ENCODE measurements at places on chromosomes 2 and 18.

- no peak for DNase-seq
Observed at GRCh38 chr2:33583194-33583938, 15.7 kb downstream of the FAM98A start.

DNA sequence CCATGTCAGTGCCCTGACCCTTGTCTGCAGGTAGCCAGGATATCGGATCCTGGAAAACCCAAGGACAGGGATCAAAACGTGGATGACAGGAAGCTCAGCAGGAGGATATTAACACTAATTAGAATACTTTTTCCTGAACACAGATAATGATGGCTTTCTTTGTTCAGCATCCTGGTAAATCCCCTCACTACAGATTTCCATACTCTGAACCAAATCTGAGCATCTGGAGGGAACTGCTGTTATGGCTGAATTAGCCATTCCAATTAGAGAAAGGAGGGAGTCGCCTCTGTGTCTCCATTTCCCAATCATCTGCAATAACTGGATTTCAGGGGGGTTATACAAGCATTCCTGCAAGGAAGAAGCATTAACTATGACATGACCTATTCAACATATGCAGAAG, 24.4 kb downstream of the CXCR4 start:
- no peak for DNase-seq

DNA sequence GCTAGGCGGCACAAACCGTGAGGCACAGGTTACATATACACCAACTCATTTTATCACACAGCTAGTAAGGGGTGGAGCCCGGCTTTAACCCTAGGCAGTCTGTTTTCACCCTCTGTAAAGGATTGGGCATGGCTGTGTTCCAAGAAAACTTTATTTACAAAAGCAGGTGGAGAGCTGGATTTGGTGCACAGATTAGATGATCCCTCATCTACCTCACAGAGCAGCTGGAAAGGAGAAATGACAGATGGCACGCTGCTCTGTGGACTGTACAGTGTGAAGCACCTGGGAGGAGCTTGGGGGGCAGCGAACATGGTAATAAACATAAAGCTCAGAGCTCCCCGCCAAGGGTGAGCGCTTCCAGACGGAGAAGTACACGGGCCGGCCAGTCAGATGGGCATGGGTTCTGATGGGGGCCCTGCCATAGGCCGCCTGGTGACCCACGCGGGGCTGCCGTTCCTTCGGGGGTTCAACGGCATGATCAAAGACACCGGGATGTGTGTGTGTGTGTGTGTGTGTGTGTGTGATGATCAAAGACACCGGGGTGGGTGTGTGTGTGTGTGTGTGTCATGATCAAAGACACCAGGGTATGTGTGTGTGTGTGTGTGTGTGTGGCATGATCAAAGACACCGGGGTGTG, 862 bp upstream of the TMEM177 start:
- DNase-seq = peak; percentile 40

DNA sequence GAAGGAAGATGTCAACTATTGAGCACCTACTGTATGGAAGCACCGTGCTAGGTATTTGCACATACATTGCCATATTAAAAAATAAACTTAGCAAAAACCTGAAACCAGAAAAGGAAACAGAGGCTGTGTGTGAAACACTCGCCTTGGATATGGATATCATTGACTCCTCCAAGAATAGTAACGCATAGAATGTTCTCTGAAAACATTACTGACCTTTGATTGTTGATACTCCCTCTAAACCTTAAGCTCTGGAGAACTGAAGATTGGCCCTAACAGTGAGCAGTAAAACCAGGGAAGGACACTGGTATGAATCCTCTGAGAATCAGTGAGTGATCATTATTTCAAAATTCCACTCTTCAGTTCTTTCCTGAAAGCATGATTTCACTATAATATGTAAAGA, 236.8 kb downstream of the CDH20 start:
- DNase-seq = no peak

DNA sequence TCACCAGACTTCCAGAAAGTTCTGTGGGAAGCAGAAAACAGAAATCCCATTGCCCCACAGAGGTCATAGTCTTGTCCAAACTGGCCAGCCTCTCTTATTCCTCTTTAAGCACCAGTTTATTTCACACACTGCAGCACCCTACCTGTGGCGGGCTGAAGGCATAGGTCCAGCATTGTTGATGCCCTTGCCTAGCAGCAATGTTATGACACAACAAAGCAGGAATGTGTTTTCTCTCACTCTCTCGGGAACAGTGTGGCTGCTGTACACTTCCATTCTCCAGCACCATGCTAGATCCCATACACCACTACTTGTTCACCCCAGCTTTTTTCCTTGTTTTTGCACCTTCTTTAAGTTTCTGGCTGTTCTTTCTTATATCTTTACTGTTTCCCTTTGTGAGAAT, 181.6 kb downstream of the DNAH6 start:
- DNase-seq = no peak

GRCh38 chr2:98623657-98624056, 15.3 kb downstream of the UNC50 start:
- no peak for DNase-seq

DNA sequence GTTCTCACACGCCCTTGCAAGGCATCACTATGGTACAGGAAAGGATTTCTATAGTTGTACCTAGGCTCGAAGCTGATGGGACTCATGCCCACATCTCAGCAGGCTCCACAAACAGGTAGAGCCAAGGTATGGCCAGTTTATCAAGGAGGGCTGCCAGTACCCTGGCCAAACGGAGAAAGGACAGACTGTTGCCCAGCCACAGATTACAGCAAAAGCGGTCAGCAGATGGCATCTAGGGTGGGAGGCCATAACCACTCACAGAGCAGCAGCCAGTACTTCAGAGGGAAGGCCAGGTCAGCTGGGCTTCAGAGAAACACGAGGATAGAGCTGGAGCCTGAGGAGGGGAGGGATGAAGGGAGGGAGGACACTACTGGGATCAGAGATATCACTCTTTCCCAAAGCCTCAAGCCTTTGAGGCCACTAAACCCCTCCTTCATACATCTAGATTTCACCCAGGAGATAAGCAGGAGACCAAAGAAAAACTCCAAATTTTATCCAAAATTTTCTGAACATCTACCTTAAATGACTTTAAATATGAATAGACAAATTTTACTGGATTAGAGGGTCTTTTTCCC, 904.2 kb upstream of the NXPH2 start:
- no peak for DNase-seq

GRCh38 chr2:175002547-175003274, 2.5 kb downstream of the CHN1 start:
- no peak for DNase-seq

DNA sequence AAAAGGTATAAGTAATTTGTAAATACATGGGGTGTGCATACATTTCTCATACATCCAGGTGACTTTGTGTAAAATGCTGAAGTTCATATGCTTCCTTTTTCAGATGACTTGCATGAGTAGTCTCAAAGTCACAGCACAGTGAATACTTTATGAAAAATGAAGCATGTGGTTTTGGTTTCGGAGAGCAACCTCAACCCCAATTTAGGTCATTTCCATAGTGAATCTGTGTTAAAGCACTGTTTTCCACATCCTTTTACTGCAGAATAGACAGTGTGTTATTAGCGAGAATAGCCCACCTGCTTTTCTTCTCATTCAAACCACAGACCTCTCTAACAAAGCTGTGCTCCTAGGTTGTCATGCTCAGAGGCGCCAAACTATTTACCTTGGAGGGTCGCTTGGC, 204.4 kb upstream of the RASGRP3 start:
- DNase-seq = no peak

DNA sequence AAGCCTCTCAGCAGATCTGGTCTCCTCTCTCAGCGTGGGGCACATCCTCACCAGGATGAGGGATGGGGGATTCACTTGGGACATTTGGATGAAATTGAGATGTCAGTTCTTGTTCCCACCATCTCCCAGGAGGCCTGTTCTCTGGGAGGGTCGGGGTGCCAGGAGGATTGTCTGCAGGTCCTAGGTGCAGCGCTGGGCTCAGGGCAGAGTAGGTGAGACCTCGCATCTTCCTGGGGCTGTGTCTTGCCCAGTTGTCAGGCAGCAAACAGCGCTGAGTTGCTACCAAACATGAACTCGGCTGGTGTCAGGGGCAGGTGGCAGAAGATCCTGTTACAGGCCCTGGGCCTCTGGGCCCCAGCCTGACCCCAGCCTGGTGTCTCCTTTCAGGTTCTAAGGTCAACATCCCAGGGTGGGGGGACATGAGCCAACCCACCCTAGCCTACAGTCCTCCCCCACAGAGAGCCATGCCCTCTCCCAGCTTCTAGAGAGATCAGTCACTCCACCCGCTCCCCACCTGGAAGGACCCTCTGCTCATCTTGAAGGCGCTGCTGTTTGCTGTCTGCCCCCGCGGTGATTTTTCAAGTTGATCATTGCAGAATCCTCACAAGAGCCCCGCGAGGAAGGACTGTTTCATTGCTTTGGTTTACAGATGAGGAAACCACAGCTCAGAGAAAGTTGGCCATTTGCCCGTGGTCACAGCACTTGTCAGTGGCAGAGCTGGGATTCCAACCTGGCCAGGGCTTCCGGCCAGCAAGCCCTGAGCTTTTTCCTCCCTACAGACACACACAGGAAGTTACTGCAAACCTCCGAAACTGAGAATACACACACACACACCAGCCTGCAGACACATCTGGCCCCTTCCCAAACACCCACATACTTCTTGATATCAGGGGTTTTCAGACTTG, 83.9 kb downstream of the STPG4 start:
- DNase-seq = no peak

DNA sequence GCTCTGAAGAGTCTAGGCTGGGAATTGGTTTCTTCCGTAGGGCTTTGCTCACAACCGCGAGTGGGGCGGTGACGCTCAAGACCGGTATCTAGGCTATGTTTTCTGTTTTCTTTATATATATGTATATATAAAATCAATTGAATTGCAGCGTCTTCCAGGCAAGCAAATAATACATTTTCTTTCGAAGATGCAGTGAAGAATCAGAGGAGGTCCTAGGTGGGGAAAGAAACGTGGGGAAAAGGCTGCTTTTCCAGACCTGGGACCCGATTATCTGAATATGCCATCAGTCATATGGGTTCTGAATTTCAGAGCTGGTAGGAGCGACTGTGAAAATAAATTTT, 714 bp upstream of the SCN9A start:
- DNase-seq = no peak

GRCh38 chr18:43192408-43192807, 76.9 kb upstream of the RIT2 start:
- DNase-seq = no peak

- no peak for DNase-seq
Observed at GRCh38 chr18:37551846-37552245, 13.8 kb downstream of the CELF4 start.

- no peak for DNase-seq
Observed at GRCh38 chr2:203631068-203631757, 75.2 kb upstream of the CD28 start.

- no peak for DNase-seq
Observed at GRCh38 chr18:48801728-48802542, 148.8 kb downstream of the SMAD7 start.

DNA sequence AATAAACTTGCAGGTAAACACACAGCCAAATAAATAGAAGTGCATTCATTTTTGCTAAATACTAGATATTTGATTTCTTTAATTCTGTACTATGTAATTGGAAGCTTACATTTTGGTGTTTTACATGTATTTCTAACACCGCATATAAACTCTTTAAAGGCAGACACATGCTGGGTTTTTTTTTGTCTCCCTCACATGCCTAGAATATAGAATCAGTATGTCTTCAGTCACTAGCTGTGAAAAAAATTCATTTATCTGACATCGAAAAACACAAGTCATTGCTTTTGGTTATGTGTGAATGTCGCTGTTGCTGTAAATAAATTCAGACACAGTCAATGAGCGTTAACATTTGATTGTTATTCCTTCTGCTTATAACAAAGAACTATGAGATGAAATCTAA, 1101.0 kb downstream of the DPP10 start:
- DNase-seq = no peak

- no peak for DNase-seq
Observed at GRCh38 chr18:77433076-77433475, 183.4 kb downstream of the GALR1 start.

- DNase-seq = no peak
Observed at GRCh38 chr2:44983836-44984604, 25.2 kb downstream of the SIX2 start.

- no peak for DNase-seq
Observed at GRCh38 chr2:181822097-181822496, 69.4 kb upstream of the ITPRID2 start.

GRCh38 chr2:85485815-85486214, 53.2 kb upstream of the MAT2A start:
- no peak for DNase-seq

DNA sequence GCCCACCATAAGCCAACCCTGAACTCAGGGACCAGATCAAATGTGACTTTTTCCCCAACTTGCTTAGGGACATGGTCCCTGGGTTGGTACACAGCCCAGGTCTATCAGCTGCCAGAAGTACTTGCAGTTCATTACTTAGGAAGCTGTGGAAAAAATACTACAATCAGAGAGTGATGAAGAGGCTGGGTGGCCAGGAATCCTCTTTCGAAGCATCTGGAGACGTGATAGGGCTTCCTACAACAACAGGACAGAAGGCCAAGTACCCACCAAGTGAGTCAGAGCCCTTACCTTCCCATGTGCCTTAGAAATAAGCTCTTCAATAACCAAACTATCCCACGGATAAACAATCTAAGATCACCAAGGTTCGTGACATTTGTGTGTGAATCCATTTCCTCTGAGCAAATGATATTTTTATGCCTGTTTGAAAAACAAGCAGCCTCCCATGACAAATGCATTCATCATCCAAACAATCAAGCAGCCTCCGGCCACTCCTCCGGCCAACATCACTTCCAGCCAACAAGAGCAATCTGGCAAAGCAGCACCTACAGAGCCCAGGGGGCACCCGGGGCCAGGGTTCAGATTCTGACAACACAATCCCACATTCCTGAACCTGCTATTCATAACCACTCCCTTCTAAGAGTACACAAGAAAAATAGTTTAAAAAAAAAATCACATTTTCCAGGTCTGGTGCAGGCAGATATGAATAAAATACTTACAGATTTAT, 26.4 kb downstream of the TBC1D8 start:
- DNase-seq = no peak

DNA sequence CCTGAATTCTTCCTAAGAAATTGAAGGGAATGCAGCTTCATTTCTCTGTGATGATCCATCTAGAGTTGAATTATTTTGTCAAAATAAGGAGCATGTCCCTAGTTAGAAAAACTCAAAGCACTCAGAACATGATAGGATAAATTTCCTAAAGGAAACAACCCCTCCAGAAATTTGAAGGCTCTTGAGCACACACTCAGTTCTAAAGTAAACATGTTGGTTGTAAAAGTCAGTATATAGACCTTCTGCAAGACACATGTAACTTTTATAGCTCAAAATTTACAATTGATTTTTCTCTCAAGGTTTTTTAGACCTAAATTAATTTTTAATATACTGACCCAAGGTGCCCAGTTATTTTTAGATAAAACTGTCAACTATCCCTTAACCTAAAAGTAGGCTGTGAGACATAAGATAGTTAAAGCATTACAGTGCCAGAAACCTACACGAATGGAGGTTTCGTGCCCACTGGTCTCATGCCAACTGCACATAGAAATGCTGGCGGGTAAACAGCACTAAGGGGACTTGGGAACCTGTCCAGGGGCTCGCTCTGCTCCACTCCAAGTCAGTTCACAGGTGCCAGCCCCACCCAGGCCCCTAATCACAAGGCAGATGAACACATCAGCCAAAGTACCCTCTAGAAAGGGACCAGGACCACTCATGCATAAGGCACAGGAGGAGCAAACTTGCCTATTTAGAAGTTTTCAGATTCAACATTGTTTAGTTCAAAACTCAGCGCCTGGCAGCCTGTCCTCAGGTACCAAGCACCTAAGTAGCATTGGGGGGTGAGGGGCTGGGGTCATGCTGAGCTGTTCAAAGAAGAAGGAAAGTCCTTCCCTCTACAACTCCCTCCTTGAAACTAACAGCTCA, 106.5 kb downstream of the SMC6 start:
- no peak for DNase-seq

GRCh38 chr18:48901145-48902022, 49.4 kb downstream of the SMAD7 start:
- DNase-seq = no peak
